ENCODE measurements at places on chromosomes 2 and 18.

DNA sequence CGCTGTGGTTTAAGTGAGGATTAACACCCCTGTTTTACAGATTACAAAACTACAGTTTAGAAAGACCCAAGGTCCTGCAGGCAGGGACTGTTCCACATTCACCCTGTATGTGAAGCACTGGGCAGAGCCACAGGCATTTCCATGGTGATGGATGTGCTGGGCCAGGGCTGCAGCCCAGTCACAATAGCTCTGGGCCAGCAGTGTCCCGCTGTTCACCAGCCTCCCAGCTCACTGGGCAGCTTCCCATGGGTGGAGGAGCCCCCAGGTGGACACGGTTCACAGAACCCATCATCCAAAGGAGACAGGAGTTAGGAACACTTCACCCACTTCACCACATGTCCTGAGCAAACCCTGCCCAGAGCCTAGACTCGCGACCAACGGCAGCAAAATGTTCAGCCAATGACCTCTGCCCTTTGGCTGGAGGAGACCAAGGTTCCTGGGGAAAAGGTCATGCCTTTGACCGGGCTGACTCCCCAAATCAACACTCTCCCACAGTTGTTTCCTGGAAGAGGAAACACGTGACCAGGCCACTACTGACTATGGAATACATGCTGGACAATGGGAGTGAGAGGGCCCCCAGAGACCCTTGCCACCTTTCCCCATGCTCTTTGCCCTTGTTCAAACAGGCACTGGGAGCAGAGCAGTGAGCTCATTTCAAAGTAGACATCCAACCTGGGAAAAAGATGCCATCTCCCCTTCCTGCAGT is 28.0 kb upstream of the SLC35F6 start:
- no peak for DNase-seq

DNA sequence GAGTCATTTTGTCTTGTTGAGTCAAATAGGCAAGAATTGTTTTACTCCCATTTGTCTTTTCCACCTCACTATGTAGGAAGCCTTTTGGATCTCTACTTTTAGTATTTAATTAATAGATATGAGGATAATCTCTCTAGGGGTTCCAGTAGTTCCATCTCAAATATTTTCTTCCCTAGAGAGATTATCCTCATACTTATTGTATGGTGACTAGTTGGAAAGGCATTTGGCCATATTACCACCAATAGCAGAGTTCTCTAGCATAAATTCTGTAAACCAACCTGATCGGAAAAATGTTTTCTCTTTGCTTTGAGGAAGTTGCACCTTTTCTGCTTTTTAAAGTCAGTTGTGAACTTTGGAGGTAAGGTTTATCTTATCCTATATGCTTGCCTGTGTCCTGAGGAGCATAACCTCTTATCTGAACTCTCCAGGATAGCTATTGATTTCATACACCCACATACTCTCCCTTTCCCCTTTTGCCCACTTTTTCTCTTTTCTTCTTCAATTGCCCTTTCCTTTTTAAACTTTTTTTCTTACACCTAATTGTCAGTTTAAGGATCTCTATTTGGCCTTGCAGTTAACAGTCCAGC is 100.8 kb downstream of the GALNT1 start:
- no peak for DNase-seq

DNA sequence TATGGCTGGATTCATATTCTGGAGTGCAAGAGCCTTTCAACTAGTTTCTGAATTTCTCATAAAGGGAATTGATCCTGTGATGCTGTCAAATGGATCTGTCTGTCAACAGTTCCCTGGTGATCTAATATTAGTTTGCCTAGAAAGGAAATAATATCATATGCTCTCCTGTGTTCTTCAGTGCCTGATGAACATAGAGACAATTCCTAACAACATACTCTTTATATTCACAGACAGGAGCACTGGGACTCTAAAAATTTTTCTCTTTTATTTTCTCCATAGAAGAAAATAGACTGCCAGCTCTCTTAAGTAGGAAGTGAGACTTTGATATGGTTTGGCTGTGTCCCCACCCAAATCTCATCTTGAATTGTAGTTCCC is 259.7 kb downstream of the TMX3 start:
- DNase-seq: no peak

GRCh38 chr18:58321986-58322385 is 278.0 kb downstream of the NEDD4L start:
- DNase-seq: peak; percentile 43

- no peak for DNase-seq
These were observed 43.6 kb upstream of the RASGRP3 start for GRCh38 chr2:33432871-33433270.

GRCh38 chr18:10814336-10814735 is 288.5 kb downstream of the NAPG start:
- no peak for DNase-seq

GRCh38 chr2:118841828-118842461 is 5.5 kb downstream of the EN1 start:
- DNase-seq: no peak
